Stimulated activated CD8-positive, alpha-beta memory T cell treated with anti-CD3 and anti-CD28 coated beads, Interleukin-2, amount 100 ng/mL, for 48 hours (primary cell): ENCODE measurements at places on chromosomes 12 and 14.

DNA sequence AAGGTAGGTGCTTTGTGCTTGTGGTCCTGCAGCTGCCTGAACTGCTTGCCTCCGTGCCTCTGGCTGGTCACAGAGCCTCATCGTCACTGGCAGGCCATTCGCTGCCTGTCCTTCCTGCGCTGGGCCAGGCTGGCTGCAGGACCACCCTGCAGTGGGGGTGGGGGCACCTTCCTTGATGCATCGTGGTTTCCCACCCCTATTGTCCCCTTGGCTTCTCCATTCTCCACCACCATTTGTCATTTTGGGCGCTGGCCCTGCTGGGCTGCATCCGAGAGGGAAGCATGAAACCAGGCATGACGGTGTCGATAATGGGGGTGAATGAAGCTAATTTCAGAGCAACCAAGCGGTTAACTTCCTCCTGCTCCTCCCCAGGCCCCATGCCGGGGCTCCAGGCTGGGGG is 127.7 kb downstream of the NRXN3 start:
- no peak for DNase-seq

- DNase-seq = no peak
These were observed 45.4 kb downstream of the TUNAR start for GRCh38 chr14:95922080-95922479.

GRCh38 chr12:77442633-77443032 is 377.3 kb upstream of the E2F7 start:
- no peak for DNase-seq

DNA sequence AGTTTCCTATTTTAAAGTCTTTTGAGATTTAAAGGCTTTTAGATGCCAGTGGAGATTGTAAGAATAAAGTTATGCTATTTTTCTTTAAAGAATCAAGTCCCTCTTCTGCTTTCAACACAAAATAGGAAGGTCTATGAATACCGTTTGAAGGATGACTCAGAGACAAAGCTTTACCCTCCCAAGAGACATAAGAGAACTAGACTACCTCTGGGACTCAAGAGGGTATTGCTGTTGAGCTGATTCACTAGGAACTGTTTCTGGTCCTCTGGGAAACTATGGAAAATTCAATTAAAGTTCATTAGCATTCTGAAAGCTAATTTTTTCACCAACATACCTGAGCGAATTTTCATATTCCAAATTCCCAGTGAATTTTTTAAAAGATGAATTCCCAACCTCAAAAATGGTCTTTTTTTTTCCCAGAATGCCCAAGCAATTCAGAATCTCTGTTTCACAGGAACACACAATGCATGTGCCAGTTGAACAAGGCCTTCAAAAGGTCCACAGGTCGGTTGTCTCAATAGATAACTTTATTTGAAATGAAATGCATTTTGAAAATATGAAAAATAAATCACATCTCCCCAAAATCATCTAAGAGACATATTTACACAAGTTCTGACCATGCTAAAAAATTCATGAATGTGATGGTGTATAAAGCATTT is 6.5 kb downstream of the PHLDA1 start:
- DNase-seq = no peak

GRCh38 chr14:69355607-69356281 is 42.4 kb downstream of the ERH start:
- DNase-seq = no peak

DNA sequence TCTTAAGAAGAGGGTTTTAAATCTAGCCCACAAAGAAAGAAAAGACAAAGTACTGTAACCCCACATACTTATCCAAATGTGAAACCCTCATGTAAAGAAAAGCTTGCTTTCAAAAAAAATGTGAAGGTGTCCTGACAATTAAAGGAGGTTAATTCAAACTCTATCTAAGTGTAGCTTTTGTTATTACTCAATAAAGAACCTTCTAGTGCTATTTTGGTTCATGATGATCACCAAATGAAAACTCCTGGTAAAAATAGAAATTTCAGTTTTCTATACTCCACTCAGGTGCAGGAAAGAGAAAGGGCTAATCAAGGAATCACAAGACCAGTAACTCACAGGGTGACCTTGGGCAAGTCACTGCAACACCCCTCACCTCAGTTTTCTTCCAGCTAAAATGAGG is 1.6 kb downstream of the STAB2 start:
- no peak for DNase-seq

DNA sequence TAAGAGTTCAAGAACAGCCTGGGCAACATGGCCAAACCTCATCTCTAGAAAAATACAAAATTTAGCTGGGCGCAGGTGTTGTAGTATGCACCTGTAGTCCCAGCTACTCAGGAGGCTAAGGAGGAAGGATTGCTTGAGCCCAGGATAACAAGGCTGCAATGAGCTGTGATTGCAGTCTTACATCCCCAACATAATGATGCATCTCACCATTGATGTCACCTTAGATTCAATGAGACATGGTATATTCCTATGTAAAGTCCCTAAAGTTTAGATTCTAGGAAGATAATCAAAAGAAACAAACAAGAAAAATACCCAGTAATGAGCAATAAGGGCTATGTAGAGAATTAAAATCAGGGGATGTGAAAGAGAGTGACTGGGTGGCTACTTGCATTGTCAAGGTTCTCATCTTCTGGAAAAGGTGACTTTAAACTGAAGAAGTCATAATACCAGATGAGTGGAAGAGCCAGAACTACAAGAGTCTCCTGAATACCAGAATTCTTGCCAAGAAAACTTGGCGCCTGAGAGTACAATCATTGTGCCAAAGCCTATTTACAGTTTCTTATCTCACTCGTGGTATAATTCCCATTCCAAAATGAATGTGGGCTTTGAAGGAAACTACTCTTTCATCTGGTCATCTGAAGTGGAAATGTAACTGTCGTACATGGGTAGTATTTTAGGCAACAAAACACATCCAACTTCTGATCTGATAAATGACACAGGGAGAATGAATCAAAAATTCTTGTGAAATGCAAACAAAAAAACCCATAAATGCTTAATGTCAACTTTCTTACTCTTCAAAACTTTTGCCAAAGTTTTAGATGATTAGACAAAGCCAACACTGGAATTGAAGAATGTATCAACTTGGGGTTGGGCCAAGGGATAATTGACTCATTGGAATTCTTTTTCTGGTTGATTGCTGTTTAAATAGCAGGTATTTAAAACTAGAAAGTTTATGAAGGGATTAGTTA is 81.1 kb upstream of the ST8SIA1 start:
- DNase-seq = no peak

DNA sequence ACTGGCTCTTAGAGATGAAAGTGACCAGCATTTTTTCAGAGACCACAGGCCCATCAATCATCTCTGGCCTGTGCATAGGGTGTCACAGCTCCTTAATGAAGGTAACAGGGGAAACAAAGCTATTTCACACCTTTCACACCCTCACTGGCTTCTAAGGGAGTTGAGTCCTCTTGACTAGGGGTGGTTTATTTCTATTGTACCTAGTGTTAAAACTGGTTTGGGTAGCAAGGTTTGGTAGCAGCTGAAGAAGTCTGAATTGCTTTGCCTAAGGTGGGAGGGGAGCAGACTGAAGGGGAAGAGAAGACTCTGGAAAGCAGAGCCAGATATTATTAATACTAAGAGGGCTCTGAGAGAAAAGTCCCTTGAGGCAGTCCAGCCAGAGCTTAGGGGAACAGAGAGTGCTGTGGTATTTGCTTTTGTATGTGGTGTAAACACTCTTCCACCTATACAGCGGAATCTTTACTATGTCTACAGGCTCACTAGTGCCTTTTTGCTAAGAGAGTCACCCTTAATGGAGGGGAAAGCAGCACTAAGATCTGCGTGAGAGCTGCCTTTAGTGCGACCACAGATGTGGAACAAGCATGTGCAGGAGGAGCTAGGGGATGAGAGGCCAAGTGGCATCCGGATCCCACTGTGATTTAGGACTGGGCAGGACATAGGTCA is 95.8 kb downstream of the STXBP6 start:
- DNase-seq = no peak

GRCh38 chr14:83006121-83006670 is 1472.5 kb upstream of the SEL1L start:
- no peak for DNase-seq
